ENCODE measurements at places on chromosomes 4 and X. TPM values are rescaled to one million over a fixed set of nuclear protein-coding genes. Genes with fewer than 3 reads are reported as not detected.

The SCML2 gene
- total RNA-seq = 2.1 TPM

DNA sequence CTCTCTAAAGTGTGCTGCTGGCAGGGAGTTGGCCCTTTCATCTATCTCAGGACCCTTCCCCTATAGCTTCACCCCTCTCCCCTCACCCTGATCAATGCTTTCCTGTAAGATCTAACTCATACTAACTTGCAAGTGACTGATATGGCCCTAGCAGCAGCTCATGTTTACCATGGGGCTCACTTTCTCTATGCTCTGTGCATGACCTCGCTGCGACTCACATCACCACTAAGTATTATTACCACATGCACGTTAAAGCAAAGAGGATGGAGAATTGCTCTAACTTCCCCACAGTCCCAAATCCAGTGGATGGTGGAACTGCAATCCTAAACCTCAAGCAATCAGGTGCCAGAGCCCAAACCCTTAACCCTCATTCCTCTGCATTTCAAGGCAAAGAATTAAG is 626.6 kb downstream of the MID1IP1 start:
- DNase-seq = no peak
- peak overlapping the region; percentile 51 for H3K27ac ChIP-seq
- H3K4me1 ChIP-seq = peaks cover 9% of the 10 kb centered on the region
- H3K4me3 ChIP-seq = no peak overlapping the region

The UGT2B17 gene
- not detected for total RNA-seq

DNA sequence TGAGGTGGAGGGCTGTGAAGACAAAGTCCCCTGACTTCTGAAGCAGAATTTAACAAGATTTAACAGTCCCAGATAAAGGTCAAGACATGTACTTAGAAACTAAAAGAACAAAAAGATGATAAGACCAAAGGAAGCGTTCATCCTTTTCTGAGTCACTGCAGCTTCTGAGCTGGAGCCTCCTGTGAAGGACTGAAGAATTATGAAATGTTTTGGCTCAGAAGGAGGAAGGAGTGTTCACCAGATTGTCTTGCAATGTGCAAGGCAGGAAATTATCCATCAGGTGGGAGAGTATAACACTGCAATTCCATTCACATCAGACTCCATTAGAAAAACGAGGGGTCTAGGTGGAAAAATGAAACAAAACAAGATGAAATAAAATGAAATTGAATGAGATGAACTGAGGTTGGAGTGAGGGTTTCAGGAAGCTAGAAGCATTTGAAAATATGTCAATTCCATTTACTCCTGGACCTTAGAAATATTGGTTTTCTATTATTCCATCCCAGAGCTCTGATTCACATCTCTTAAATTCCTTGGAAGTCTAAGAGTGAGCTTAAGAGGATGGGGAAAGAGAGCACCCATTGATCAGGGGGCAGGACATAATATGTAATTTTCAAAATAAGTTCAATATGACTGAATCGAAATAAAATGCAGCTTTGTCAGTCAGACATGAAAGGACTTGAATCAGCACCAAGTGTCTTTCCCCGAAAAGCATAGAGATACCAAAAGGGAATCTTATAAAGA is 186.1 kb upstream of the LNX1 start:
- H3K4me1 ChIP-seq = no peaks in the 10 kb centered on the region
- H3K4me3 ChIP-seq = no peak overlapping the region
- H3K36me3 ChIP-seq = no peaks in the 10 kb centered on the region
- no peak overlapping the region for H3K27ac ChIP-seq
- DNase-seq = no peak

The NSG1 gene
- 68.0 TPM for total RNA-seq

GRCh38 chrX:50188859-50189600 is 11.8 kb downstream of the AKAP4 start:
- no peaks in the 10 kb centered on the region for H3K4me1 ChIP-seq
- DNase-seq = no peak
- no peak overlapping the region for H3K27ac ChIP-seq
- H3K27me3 ChIP-seq = no peaks in the 10 kb centered on the region

The NDUFA1 gene
- 54.9 TPM for total RNA-seq

GRCh38 chr4:83356899-83357661 is 22.4 kb upstream of the HPSE start:
- no peak for DNase-seq
- no peaks in the 10 kb centered on the region for H3K27me3 ChIP-seq
- H3K4me1 ChIP-seq = peaks cover 6% of the 10 kb centered on the region

The SLC7A11 gene
- 0.13 TPM for total RNA-seq

DNA sequence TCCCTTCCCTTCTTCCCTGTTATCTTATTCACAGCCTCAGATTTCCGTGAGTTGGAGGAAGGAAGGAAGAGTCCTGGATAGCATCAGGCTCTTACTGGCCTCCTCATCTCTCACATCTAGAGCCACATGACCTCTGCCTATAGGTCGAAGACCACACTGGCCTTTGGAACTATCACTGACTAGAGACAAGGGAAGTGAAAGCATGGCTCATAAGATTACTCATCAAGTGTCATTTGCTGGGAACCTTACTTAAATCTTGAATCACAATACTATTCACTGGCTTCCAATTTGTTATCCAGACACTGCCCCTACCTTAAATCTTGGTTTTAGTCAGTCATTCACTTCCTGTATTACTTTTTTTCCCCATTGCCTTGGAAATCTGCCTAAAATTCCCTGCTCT is 61.6 kb upstream of the MTMR8 start:
- H3K4me3 ChIP-seq = no peak overlapping the region
- no peaks in the 10 kb centered on the region for H3K4me1 ChIP-seq
- H3K27me3 ChIP-seq = no peaks in the 10 kb centered on the region
- no peak overlapping the region for H3K27ac ChIP-seq

The MEPE gene
- total RNA-seq = not detected

- peaks cover 17% of the 10 kb centered on the region for H3K4me1 ChIP-seq
- peak overlapping the region; percentile 6 for H3K4me3 ChIP-seq
- peaks cover 7% of the 10 kb centered on the region for H3K36me3 ChIP-seq
- peak overlapping the region; percentile 74 for H3K27ac ChIP-seq
Observed at GRCh38 chrX:107654872-107655761, 26.8 kb downstream of the PRPS1 start.

The DUSP21 gene
- not detected for total RNA-seq

The USP46 gene
- total RNA-seq = 2.7 TPM

DNA sequence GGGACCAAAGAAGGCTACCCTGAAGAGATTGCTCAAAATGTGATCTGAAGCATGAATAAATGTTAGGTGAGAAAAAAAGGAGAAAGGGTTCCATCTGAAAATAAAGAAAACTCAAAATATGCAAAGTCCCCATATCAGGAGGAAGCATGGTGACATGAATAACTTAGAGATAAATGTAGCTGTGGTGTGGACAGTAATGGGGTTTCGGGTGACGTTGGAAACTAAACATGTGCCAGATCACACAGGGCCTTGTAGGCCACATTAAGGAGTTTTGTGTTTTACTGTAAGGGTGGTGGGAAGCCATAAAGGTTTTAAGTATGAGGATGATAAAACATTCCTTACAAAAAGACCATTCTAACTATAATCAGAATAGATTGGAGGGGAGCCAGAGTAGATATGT is 40.3 kb upstream of the ACSL4 start:
- no peak overlapping the region for H3K27ac ChIP-seq
- no peak for DNase-seq
- no peaks in the 10 kb centered on the region for H3K4me1 ChIP-seq
- H3K36me3 ChIP-seq = no peaks in the 10 kb centered on the region

GRCh38 chrX:7146703-7147412 is 654 bp upstream of the STS start:
- H3K4me3 ChIP-seq = peak overlapping the region; percentile 76
- peak overlapping the region; percentile 91 for H3K27ac ChIP-seq
- no peaks in the 10 kb centered on the region for H3K36me3 ChIP-seq
- DNase-seq = no peak
- H3K27me3 ChIP-seq = no peaks in the 10 kb centered on the region
- H3K4me1 ChIP-seq = peaks cover 23% of the 10 kb centered on the region

The XG gene
- not detected for total RNA-seq

DNA sequence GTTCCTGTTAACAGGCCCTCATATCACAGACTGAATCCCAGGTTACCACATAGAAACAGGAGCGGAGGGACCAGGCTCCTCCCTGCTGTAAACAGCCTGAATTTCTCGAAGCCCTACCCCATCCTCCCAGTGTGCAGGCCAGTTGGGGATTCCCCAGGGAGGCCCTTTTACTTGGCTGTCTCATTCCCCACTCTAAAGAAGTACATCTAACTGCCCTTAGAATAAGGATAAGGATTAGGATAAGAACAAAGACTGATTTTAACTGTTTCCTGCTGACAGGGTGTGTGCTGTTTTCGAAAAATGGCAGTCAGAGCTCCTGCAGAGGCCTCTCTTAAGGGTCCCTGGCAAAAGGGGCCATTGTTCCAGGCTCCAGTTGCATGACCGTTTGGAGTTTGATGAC is 133.7 kb downstream of the PAPSS1 start:
- no peaks in the 10 kb centered on the region for H3K4me1 ChIP-seq
- no peaks in the 10 kb centered on the region for H3K36me3 ChIP-seq
- H3K4me3 ChIP-seq = no peak overlapping the region
- peaks cover 5% of the 10 kb centered on the region for H3K27me3 ChIP-seq
- DNase-seq = no peak

- H3K4me3 ChIP-seq = no peak overlapping the region
- DNase-seq = no peak
- H3K27me3 ChIP-seq = no peaks in the 10 kb centered on the region
- no peaks in the 10 kb centered on the region for H3K36me3 ChIP-seq
Observed at GRCh38 chr4:89365776-89366175, 58.2 kb upstream of the GPRIN3 start.

The RGN gene
- not detected for total RNA-seq
